ENCODE measurements at places on chromosomes 12 and 14.
A peak's percentile ranks its signal among the peaks of the same experiment; 100 is the strongest.

GRCh38 chr12:123713823-123714585 lies 1.9 kb downstream of the ATP6V0A2 start:
- DNase-seq, result no peak

GRCh38 chr12:120488057-120488640 lies 7.8 kb upstream of the DYNLL1 start:
- DNase-seq, result no peak

GRCh38 chr12:8828257-8829124 lies 6.1 kb downstream of the A2ML1 start:
- no peak for DNase-seq

DNA sequence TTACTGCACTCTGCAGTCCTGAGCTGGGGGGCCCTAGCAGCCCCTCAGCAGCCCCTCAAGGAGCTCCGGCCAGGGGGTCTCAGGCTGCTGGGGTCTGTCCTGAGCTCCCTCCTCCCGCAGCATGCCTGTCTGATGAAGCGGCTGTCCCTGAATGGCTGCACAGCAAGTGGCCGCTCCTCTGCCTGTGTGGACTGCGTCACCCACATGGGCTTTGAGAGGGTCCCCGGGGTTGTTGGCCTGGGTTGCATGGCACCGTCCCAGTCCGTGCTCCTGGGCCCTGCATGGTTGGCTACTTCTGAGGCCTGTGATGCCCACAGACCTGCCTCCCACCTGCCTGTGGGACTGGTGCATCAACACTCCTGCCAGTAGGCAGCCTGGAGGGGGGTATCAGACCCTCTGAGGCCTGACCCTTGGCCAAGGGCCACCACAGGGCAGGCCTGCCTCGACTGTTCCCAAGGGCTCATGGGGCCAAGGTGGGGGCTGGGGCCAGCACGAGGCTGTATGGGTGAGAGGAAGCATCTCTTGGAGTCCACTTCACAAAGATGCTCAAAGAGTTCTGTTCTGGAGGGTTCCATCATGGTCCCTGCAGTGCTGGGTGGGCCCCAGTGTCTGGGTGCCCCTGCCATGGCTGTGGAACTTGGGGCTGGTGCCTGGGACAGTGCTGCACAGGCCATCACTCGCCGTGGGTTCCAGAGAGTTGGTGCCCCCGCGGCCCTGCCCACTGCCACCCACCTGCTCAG lies 12.2 kb downstream of the CEP170B start:
- no peak for DNase-seq

GRCh38 chr14:69008421-69008884 lies 29.4 kb upstream of the ACTN1 start:
- DNase-seq, result no peak

- DNase-seq, result no peak
These were observed 40.6 kb downstream of the GXYLT1 start for GRCh38 chr12:42104087-42104486.

- no peak for DNase-seq
These were observed 42.1 kb upstream of the STRN3 start for GRCh38 chr14:31068235-31068634.

GRCh38 chr12:56229082-56229481 lies 769 bp upstream of the SLC39A5 start:
- DNase-seq, result no peak

GRCh38 chr14:24840204-24840893 lies 206.4 kb upstream of the GZMB start:
- DNase-seq, result no peak

DNA sequence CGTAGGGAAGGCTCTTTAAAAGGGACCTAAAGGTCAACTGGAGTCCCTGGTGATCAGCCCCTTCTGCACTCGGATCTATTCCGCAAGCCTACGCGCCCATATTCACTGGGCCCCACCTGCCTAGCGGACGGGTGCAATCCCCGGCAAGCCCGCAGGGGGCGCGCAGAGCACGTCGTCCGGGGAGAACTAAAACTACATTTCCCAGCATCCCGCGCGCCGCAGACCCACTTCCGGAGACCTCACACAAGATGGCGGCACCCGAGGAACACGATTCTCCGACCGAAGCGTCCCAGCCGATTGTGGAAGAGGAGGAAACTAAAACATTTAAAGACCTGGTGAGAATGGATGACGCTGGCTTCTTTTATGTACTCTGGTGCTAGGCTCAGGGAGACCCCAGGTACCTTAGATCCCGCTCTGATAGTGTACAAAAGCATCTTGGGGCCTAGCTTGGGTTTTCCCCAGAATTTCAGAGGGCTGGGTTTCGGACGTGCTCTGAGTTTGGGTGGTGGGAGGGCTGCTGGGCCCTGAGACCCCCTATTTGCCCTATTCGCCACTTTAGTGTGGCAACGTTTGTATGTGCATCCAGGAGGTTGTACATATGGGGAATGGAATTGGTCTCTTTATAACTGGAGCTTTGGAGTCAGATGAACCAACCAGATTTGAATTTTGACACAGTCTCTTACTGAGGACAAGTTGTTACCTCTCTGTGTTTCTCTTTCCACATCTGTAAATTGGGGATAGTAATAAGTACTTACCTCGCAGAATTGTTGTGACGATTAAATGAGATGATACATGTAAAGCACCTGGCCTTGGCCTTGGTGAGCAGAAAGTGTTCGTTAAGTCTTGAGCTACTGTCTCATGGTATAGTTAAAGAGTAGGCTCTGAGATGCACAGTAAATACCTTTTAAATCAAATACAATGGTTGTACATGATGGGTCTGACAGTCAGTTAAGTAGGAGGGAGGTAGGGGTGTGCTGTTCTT lies at the start of gene DDX47:
DDX47 (plus strand) TSS at position 227 of the 982 bp plus-strand sequence; CDS start at position 249, 22 bp downstream.
- peak; percentile 92 for DNase-seq

DNA sequence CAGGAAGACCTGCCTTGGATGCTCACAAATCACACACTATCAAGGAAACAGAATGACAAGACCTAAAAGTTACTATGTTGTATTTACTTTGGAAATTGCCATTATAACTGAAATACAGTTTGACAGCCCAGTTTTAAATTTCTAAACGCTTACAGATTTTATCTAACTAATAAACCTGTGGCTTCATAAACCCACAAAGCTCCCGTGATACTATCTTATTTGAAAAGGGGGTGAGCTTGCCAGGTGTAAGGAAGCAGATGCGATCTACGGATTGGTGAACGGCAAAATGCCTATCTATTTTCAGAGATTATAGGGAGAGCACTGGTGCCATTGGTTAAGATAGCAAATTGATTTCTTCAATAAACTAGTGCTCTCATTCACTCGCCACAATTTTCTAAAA lies 485.5 kb downstream of the BCAT1 start:
- DNase-seq, result no peak

- no peak for DNase-seq
These were observed 78.4 kb upstream of the DNM1L start for GRCh38 chr12:32600681-32601080.

DNA sequence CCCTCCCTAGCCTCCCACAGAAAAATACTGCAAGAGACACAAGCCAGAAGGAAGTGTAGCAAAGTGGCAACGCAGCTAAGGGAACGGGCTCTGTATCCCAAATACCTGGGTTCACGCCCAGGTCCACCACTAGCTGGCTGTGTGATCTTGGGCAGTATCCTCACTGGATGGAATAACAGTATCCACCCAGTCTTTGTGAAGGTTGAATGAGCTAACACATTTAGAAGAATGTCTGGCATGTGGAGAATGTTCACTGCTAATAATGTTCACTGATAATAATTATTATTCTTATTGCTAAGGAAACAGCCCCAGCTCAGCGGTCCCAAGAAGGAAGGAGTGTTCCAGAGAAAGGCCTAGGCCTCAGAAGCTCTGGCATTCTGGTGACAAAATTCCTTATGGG lies 70.9 kb downstream of the VWF start:
- DNase-seq, result no peak

Data from neuronal stem cell (in vitro differentiated cells).